ENCODE measurements at places on chromosomes 5 and 9. TPM values are rescaled to one million over a fixed set of nuclear protein-coding genes. Genes with fewer than 3 reads are reported as not detected.
A peak's percentile ranks its signal among the peaks of the same experiment; 100 is the strongest.

- no peaks in the 10 kb centered on the region for H3K4me1 ChIP-seq
- no peaks in the 10 kb centered on the region for H3K27me3 ChIP-seq
- no peaks in the 10 kb centered on the region for H3K36me3 ChIP-seq
- H3K4me3 ChIP-seq = no peak overlapping the region
Measured at GRCh38 chr5:146813346-146814157, 65.0 kb downstream of the PPP2R2B start.

DNA sequence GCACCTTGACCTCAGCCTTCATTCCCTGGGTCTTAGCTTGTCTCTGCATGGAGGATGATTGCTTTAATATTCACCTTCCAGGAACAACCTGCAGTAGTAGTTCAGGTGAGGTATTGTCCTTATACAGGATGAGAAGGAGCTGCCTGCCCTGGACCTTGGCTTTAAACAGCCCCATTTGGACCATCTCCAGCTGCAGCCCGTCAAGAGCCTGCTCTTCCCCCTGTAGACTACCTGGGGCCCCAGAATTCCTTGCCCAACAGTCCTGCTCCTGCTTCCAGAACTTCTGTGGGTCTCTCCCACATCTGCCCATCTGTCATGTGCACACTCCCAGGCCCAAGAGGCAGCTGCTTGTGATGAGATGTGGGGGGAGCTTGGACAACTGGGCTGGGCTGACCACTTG is 12.2 kb upstream of the OTP start:
- H3K4me3 ChIP-seq = no peak overlapping the region
- H3K36me3 ChIP-seq = no peaks in the 10 kb centered on the region
- no peak overlapping the region for H3K27ac ChIP-seq
- peaks cover 2% of the 10 kb centered on the region for H3K4me1 ChIP-seq
- peaks cover 5% of the 10 kb centered on the region for H3K27me3 ChIP-seq

GRCh38 chr5:39502704-39503103 is 77.9 kb upstream of the DAB2 start:
- no peak overlapping the region for H3K27ac ChIP-seq
- H3K4me1 ChIP-seq = no peaks in the 10 kb centered on the region
- no peak for DNase-seq

- DNase-seq = no peak
- H3K4me1 ChIP-seq = no peaks in the 10 kb centered on the region
- no peaks in the 10 kb centered on the region for H3K36me3 ChIP-seq
- H3K27me3 ChIP-seq = no peaks in the 10 kb centered on the region
Measured at GRCh38 chr9:1208157-1208556, 158.0 kb downstream of the DMRT2 start.

DNA sequence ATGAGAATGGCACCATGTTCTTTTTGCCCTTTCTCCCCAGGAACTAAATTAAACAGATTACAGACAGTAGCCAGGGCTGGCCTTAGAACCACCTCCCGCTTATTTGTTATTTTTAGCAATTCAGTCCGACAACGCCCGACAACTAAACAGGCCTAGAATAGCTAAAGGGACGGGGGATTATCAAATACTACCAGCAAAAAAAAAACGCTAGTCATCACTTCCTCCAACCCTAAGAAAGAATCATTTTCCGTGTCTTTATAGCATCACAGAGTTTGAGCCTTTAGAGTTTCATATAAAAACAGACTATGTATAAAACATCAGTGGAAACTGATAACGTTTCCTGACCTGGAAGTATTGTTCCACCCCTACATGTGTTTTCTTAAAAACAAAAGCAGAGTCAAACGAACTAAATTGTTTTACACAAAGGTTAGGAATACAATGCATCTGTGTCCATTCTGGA is 35.3 kb downstream of the PFDN1 start:
- H3K4me1 ChIP-seq = peaks cover 13% of the 10 kb centered on the region
- H3K4me3 ChIP-seq = no peak overlapping the region
- H3K27ac ChIP-seq = peak overlapping the region; percentile 10
- no peak for DNase-seq

DPP7 gene
- 25.0 TPM for total RNA-seq

GRCh38 chr9:128115187-128116103 is 12.1 kb downstream of the PTGES2 start:
- no peaks in the 10 kb centered on the region for H3K27me3 ChIP-seq
- peak overlapping the region; percentile 93 for H3K27ac ChIP-seq
- H3K4me1 ChIP-seq = peaks cover 35% of the 10 kb centered on the region
- DNase-seq = peak; percentile 86
- no peaks in the 10 kb centered on the region for H3K36me3 ChIP-seq

DNA sequence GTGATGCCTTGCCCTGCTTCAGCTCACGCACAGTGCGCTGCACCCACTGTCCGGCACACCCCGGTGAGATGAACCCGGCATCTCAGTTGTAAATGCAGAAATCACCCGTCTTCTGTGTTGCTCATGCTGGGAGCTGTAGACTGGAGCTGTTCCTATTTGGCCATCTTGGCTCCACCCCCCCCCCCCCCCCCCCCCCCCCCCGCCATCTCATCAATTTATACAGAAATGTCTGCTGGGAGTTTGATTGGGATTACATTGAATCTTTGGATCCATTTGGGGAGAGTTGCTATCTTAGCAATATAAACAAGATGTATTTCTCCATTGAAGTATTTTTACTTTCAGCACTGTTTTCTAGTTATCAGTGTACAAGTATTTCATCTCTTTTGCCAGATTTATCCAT is 55.2 kb downstream of the RIC1 start:
- H3K4me1 ChIP-seq = no peaks in the 10 kb centered on the region
- no peak overlapping the region for H3K27ac ChIP-seq
- H3K4me3 ChIP-seq = no peak overlapping the region
- DNase-seq = no peak

ARSI gene
- 0.33 TPM for total RNA-seq

MOB3B gene
- total RNA-seq = 1.1 TPM

DNA sequence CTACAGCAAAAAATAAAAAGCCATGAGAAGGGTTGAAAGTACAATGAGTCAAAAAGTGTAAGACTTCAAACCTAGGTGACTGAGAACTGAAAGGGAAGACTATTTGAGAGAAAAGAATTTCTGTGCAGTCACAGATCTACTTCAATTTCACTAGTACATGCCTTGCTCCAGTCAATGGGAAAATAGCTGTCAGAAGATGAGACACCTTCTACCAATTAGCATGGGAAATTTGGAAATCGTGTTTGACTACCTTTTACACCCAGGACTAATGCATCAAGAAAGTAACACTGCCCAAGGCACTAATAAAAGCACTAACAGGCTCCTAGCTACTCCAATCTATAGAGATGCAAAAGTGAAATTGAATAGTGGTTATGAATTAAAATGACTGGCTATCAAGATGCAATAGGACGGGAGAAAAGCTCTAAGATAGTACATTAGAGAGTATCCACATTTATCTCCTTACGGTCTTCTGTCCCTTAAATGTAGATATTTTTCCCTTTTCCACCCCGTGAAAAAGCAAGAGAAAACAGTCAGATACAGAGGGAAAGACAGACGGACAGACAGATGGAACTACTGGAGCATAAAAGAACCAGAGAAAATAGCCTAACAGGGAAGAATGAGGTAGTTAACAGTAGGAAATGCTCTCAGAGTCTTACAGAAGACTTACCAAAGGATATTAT is 15.2 kb downstream of the ERP44 start:
- peaks cover 6% of the 10 kb centered on the region for H3K4me1 ChIP-seq
- H3K36me3 ChIP-seq = no peaks in the 10 kb centered on the region
- no peaks in the 10 kb centered on the region for H3K27me3 ChIP-seq
- H3K27ac ChIP-seq = no peak overlapping the region

LHX2 gene
- 2.5 TPM for total RNA-seq

- H3K27me3 ChIP-seq = no peaks in the 10 kb centered on the region
- H3K27ac ChIP-seq = no peak overlapping the region
- no peaks in the 10 kb centered on the region for H3K4me1 ChIP-seq
- no peak for DNase-seq
- no peaks in the 10 kb centered on the region for H3K36me3 ChIP-seq
- H3K4me3 ChIP-seq = no peak overlapping the region
Measured at GRCh38 chr5:30765227-30765626, 428.3 kb upstream of the CDH6 start.

DNA sequence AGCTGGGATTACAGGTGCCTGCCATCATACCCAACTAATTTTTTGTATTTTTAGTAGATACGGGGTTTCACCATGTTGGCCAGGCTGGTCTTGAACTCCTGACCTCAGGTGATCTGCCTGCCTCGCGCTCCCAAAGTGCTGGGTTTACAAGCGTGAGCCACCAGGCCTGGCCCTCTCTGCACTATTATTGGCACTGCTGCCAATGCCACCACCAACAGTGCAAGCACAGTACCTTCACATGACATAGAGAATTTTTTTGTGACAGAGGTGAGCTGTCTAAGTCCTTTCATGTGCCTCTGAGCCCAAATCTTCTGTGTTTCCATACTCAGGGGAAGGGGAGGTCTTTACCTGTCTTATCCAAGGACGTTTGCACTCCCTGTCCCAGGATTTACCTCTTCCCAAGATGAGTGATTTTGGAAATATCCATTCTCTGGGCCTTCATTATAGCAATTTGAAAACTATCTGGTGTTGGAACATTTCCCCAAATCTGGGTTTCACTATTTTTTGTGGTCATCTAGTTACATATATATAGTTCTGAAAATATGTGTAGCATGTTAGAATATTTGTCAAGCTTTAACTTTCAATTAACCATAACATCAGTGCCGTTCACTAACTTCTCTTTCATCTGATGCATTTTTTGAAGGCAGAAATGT is 5.4 kb upstream of the CD180 start:
- H3K27me3 ChIP-seq = no peaks in the 10 kb centered on the region
- H3K36me3 ChIP-seq = no peaks in the 10 kb centered on the region
- H3K4me1 ChIP-seq = no peaks in the 10 kb centered on the region
- H3K27ac ChIP-seq = no peak overlapping the region
- H3K4me3 ChIP-seq = no peak overlapping the region

PAPPA gene
- 0.33 TPM for total RNA-seq

- no peak overlapping the region for H3K27ac ChIP-seq
- no peak overlapping the region for H3K4me3 ChIP-seq
- DNase-seq = no peak
Measured at GRCh38 chr9:36993933-36994764, 39.9 kb downstream of the PAX5 start.

SLIT3 gene
- 0.61 TPM for total RNA-seq

DNA sequence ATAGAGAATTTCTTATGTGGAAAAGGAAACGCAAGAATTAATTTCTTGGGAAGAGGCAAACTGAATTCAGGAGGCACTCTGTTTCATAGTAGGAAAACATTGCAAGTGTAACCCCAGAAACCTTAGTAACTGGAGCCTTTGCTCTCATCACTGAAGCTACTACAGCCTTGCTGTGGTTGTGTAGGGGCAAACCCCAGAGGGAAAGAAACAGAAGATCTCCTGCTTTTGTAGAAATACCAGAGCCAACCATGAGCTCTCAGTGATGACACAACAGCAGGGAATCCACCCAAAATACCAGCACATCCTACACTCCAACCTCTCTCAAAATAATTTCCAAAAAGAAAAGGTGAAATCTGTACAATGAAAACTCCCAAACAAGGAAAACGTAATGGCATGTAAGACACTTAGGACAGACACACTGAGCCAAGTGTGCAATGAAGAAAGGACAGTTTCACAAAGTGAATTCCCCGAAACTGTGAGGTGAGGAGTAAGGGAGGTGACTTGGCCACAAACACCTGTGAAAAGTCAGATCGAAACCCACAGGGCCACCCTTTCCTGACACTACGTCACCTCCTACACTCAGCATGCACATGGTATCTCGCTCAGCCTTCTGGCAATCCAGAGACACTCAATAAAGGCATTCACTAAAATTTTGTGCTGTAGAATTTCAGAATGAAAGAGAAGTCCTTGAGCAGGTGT is 8.5 kb upstream of the ACSL6 start:
- no peak for DNase-seq
- no peaks in the 10 kb centered on the region for H3K27me3 ChIP-seq
- no peaks in the 10 kb centered on the region for H3K4me1 ChIP-seq
- H3K4me3 ChIP-seq = no peak overlapping the region
- H3K27ac ChIP-seq = no peak overlapping the region

GRCh38 chr5:62741761-62742160 is 163.1 kb downstream of the LRRC70 start:
- H3K4me1 ChIP-seq = no peaks in the 10 kb centered on the region
- DNase-seq = no peak
- H3K36me3 ChIP-seq = no peaks in the 10 kb centered on the region
- H3K4me3 ChIP-seq = no peak overlapping the region
- H3K27me3 ChIP-seq = no peaks in the 10 kb centered on the region

- H3K4me3 ChIP-seq = no peak overlapping the region
- H3K4me1 ChIP-seq = no peaks in the 10 kb centered on the region
- H3K36me3 ChIP-seq = no peaks in the 10 kb centered on the region
Measured at GRCh38 chr5:171432076-171432475, 12.6 kb downstream of the FGF18 start.

FGD3 gene
- total RNA-seq = 6.2 TPM

GRCh38 chr9:8030095-8030494 is 230.5 kb upstream of the DMAC1 start:
- no peaks in the 10 kb centered on the region for H3K27me3 ChIP-seq
- H3K27ac ChIP-seq = no peak overlapping the region
- no peaks in the 10 kb centered on the region for H3K36me3 ChIP-seq
- H3K4me3 ChIP-seq = no peak overlapping the region

ADRA1B gene
- total RNA-seq = 0.70 TPM

C5orf46 gene
- total RNA-seq = not detected

DIPK1B gene
- 19.7 TPM for total RNA-seq
